Activated effector memory CD4-positive, alpha-beta T cell treated with anti-CD3 and anti-CD28 coated beads, Interleukin-2, amount 50 U/mL, for 16 hours (primary cell): ENCODE measurements at places on chromosomes 7 and 10.

DNA sequence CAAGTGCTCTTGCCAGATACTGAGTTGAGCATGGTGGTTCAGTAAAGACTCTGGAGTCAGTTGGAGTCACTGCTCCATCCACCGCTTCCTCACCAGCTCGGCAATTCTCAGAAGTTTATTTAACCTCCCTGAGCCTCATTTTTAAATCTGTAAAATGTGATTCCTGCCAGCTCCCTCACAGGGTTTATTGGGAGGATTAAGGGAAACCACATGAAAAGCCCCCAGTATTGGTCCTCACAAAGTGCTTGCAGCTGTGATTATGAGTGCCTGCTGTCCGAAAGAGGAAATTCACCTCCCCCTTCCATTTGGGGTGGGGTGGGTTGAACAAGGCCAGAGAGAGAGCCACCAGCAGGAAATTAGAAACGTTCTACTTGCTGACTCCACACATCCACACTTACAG, 99.0 kb downstream of the AOAH start:
- no peak for DNase-seq

DNA sequence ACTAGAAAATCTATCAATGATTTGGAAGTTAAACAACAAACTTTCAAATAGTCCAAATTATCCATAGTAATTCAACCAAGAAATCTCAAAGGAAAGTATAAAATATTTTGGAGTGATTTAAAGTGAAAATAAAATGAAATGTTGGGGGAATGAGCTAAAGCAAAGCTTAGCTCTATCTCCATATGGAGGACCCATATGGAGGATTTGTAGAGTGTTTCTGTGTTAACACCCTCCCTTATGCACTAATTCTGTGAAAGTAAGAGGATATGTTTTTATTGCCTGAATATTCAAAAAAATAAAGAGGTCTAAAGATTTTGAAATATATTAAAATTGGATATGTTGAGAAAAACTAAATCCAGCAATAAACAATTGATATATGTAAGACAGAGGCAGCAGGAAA, 31.6 kb downstream of the CDC14C start:
- DNase-seq = no peak

DNA sequence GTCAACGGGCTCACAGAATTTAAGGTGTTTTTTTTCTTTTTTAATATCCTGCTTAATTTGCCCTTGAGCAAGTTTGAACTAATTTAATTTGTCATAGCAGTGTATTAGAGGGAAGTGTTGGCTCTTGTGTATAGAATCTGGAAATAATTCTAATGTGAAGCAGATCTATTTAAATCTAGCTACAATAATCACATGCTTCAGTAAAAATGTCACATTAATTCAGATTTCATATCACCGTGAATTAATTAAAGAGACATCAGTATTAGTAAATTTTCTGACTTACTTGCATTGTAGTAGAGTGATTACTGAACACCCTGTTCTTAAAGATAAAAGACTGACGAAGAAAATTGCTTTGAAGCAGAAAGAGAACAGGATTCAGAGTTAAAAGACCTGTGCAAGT, 124.7 kb downstream of the DGKB start:
- DNase-seq = no peak

- DNase-seq = no peak
Observed at GRCh38 chr7:43553999-43554398, 28.9 kb upstream of the STK17A start.

DNA sequence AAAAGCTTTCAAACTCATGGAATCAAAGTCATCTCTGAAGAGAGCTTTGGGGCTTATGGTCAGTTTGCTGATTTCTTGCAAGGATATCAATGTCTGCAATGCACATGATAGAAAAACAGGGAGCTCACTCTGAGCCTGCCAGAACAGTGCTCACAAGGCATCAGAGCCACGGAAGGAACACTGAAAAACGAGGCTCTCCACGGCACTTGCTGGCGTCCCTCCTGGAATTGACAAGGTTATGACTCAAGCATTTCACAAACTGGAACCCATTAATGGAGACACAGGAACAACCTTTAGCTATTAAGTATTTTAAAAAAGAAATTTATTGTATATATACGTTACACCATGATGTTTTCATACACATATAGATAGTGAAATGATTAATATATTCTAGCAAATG, 266.3 kb downstream of the KCND2 start:
- no peak for DNase-seq

DNA sequence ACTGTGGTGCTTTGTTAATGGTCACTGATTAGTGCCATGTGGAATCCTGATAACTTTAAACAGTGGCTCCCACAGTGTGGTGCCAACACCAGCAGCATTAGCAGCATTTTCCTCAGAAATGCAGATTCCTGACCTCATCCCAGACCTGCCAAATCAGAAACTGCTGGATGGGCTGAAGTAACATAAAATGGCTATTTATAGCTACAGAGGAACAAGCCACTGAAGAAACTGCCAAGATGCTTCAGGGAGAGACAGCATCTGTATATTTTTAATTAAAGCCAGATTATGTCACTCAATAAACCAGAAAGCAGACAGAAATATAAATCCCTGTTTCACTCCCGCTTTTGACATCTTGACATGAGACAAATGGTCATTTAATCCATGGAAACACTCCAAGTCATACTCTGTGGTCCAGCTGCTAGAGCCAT, 178.5 kb downstream of the AMPH start:
- DNase-seq = no peak

GRCh38 chr10:56895306-56895705, 534.2 kb upstream of the ZWINT start:
- DNase-seq = no peak

DNA sequence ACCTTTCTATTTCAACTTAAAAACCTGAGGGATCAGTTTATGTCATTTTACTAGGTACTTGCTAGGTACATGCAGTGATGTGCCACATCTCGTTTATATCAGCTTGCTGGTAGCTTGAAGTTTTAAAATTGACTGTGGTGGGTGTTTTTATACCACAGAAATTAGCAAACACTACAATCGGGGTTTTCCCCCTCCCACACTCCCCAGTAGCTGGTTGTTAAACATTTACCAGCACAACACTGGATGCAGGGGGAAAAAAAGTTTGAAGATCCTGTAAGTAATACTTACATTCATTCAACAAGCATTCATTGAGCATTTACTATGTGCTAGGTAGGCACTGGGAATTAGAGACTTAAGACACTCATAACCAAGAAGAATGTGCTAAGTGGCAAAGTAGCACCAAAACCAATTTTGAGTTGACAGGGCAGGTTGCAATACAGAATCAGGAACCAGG, 32.6 kb downstream of the USP6NL start:
- DNase-seq = peak; percentile 70

- no peak for DNase-seq
Observed at GRCh38 chr7:120920591-120921274, 29.8 kb upstream of the ING3 start.

- no peak for DNase-seq
Observed at GRCh38 chr7:117195361-117196029, 127.4 kb downstream of the WNT2 start.

GRCh38 chr7:108311446-108312168, 144.6 kb downstream of the NRCAM start:
- DNase-seq = no peak

GRCh38 chr10:98357194-98357822, 57.7 kb downstream of the PYROXD2 start:
- DNase-seq = no peak

- no peak for DNase-seq
Observed at GRCh38 chr7:124908259-124908658, 21.4 kb downstream of the POT1 start.

GRCh38 chr7:132489776-132490237, 86.5 kb downstream of the PLXNA4 start:
- no peak for DNase-seq

DNA sequence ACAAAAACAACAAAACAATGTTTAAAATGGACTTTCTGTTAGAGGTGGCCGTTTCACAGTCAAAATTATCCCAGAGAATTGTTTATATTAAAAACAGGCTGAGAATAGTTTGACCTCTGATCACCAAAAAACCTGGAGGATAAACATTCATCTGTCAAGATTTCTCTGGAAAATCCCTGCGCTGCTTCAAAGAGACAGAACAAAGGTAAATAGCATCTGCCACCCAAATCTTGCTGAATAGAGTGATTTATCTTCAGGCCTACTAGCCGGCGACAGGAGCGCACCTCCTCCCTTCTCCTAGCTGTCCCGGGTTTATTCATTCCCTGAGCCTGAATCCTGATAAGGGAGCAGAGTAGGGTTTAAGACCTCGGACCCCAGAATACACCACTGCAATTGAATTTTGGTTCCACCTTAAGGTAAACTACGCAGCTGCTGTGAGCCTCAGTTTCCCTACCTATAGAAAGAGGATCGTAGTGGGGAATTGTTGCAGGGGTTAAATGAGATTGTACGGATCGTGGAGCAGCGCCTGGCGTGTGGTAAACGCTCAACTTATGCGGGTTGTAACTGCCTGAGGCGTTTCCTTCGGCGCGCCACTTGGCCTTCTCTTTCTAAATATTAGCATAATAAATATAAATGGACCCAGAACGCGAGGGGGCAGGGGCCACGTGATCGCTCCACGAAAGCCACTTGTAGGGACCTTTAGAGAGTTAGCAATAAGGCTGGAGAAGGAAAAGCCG, 498 bp upstream of the ST7 start:
- DNase-seq = no peak

DNA sequence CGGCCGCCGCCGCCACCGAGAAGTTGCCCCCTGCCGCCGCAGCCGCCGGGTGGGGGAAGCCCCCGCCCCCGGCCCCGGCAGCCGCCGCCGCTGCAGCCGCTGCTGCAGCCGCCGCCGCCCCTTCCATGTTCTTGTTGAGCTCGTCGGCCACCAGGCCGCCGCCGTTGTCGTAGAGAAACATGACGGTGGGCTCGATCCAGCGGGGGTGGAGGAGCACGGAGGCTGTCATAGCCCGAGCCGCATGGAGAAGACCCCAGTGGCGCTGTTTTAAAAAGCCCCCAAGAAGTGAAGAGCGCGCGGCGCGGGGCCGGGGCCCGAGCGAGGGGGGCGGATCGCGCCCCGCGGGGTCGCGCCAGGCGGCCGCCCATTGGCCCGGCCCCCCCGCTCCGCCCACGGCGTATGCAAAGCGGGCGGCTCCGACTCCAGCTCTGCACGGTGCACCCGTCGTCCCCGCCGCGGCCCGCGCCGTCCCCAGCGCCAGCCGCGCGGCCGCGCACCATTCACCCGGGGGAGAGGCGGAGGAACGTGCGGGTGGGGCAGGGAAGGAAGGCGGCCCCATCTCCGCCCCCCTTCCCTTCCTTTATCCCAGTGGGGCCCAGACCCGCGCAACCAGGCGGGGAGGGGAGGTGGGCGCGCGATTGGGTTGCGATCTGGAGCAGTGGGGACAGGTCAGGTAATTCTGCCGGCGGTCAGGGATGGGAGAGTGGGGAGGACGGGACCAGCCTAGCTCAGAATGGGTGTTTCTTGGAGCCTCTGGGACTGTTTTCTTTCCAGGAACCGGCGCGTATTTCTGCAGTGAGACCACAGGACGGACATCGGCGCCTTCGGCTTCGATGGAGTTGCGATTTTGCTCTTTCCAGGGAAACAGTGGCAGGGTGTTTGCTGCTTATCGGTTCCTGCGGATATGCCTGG, at the start of gene HOXA13:
Gene HOXA13 (minus strand): TSS at position 243 of the 912 bp plus-strand sequence. CDS start 14 bp downstream, at position 229.
- no peak for DNase-seq

GRCh38 chr10:77649333-77650331, 12.0 kb upstream of the KCNMA1 start:
- no peak for DNase-seq

DNA sequence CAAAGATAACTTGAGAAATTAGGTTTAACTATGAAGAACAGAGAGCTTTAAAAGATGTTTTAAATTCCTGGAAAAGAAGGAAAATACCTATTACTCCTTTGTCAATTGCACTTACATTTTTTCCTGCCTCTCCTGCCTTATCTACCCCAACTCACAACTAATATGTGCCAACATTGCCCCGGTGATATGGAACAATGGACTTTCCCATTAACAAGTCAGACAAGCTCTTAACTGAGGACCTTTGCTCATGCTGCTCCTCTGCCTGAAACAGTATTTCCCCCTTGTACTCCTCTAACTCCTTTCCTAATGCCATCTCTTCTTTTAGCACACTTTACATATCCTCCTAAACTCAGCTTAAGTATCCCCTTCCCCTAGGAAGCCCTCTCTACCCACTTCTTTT, 4.8 kb upstream of the ACTA2 start:
- no peak for DNase-seq

DNA sequence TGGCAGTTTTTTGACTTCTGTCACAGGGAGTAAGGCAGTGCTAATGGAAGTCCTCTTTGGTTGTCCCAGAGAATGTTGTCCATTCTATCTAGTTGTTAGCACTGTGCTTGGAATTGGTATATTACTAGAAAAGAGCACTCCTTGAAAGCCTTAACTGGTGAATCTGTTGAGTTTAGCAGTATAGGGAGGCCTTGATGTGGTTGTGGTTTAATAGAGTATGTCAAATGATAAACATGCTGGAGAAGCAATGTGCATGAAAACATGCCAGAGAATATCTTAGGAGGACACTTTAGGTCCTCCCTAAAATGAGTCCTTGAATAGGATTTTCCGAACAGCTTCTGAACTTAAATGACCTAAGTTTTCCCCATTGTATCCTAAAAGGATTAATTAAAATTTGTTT, 98.6 kb downstream of the BTRC start:
- no peak for DNase-seq

DNA sequence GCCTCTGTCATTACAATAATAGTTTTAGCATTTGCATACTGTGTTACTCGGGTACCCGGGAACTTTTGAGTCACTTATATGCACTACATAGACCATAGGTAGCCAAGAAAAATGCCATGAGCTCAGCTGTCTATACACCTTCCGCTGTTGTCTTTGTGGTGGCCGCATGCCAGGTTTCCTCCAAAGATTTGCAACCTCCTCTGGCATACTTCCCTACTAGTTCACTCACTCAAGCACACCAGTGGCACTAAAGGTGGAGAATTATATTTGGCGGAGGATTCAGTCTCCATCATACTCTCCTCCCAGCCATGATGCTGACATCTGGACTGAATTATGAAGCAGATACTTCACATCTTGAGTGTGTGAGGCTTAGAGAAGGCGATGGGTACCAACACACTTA, 35.6 kb upstream of the GRB10 start:
- DNase-seq = no peak

DNA sequence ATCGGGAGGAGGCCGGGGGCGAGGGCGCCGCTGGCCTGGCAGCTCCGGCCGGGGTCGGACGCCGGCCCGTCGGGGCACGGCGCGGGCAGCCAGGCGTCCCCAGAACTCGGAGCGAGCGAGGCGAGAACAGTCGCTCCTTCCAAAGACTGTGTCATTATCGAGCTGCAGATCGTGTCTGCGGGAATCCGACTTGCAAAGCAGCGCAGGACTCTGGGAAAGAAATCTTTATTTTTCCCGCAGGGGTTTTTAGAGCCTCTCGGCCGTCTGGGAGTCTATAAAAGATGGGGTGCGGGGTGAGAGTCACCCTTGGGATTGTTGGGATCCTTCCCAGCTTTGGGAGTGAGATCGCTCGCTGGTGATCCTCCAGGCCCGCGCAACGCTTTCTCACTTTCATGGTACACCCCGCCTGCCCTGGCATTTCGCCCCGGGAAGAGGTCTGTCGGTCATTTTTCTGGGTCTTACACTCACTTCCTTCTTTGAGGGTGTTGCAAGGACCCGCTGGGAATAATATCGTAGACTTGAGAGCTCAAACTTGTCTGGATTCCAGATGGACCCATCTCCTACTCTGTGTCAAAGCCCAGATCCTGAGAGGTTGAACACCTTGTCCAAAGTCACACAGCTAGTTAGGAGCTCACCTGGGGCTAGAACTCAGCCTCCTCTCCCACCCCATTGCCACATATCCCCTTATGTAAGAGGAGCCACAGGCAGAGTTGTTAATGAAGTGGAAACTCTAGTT, 1.0 kb downstream of the UBTD1 start:
- DNase-seq = no peak
